ENCODE measurements at places on chromosomes 12 and 14.

DNA sequence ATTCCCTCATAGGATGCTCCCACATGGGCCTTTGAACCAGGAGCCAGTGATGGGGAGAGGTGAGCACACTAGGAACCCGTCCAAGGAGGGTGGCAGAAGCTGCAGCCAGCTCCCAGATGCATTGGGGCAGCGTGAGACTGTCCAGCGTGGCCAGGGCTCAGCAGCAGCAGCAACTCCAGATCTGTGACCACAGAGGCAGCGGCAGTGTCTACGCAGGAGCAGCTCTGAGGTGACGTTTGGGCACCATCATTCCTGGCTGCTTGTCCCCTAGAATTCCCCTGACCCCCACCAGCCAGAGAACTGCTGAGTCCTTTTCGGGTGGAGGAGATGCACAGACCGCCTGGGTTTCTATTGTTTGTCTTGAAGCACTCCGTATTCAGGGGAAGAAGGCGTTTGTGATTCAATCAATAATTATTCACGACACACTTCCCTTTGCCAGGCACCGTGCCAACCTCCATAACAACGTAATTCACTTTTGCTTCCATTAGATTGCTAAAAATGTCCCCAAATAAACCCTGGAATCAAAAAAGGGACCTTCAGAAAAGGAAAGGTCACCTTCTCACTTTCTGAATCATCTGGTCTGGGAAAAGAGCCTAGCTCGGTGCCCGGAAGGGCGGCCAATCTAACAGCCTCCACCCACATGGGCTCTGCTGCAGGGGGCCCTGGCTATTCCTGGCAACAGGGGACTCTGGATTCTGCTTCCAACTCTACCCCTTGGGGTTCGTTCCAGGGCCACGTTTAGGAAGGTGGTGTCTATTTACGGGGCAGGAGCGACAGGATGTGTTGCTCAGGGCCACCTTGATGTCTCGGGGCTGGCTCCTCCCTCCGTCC, 11.4 kb upstream of the BDKRB2 start:
- no peak for DNase-seq

DNA sequence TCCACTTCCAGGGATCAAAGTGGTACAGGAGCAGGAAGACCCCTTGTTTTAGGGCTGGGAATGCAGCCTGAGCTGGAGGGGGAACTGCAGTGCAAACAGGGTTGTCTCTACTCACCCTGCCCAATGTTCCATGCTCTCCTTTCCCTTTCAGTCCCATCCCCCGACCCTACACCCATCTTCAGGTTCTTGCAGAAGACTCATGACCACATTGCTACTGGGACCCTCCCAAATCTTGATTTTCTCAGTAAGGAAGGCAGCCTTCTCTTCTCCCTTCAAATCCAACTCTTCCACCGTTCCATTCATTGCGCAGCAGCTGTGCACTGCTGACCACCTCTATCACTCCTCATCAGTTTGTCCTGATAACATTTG, 1.9 kb downstream of the SERPINA11 start:
- no peak for DNase-seq

DNA sequence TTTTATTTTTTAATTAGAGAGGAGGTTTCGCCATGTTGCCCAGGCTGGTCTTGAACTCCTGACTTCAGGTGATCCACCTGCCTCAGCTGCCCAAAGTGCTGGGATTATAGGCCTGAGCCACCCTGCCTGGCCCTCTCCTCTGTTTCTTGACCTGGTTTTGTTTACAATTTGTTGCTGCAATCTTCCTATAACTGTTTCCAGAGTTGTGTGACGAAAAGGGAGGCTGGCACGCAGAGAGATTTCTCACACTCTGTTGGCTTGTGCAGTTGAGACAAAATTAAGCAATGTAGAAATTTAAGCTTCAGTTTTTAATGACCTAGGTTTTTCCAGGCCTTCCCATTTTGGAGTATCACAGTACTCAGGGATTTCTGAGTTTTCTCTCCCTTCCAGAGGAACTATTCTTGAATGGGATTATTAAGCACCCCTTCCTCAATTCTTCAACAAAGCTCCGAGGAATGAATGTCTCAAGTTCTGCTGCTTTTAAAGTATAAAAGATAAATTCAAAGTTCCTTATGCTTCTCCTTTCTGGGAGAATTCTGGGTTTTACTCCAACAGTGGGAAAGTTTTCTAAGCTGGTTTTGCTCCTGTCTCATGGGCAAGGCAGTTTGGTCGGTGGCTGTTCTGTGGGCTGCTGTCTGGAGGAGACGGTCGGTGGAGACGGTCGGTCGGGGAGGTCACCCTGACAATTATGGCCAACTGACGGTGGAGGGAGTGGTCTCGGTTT, 20.4 kb upstream of the FOS start:
- no peak for DNase-seq

DNA sequence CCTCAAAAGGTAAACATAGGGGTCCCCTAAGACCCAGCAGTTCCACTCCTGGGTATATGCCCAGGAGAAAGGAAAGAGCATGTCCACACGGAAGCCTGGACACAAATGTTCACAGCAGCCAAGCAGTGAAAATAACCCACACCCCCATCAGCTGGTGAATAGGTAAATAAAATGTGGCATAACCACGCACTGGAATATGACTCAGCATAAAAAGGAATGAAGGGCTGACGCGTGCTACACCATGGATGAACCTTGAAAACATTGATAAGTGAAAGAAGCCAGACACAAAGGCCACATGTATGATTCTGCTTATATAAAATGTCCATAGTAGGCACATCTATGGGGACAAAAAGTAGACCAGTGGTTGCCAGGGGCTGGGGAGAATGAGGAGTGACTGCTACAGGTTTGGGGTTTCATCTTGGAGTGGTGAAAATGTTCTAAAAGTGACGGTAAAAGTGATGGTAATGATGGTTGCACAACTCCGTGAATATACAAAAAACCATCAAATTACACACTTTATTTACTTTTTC, 3.8 kb upstream of the SCARB1 start:
- no peak for DNase-seq

DNA sequence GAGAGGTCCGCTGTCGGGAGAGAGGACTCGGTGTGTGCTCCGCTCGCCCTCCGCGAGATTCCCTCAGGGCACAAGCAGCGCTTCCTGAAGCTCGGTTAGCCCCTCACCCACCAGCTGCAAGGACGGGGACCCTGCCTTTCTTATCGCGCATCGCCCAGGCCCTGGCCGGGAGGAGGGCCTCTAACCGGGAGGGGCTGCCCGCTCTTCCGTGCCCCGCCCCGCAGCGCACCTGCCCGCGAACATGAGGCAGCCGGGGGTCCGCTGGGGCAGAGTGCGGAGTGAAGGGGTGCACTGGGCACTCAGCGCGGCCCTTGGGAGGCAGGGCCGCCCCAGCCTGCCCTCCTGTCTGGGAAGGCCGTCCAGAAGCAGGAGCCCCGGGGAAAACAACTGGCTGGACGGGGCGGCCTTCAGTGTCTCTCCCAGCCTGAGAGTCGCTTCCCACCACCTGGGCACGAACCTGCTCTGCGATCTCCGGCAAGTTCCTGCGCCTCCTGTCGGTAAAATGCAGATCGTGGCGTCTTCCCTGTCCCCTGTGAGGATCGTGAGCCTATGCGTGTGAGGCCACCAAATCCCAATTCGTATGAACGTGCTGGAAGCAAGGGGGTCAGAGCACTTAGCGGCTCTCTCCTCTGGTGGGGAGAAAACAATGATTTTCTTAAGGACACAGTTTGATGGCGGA, 28.0 kb upstream of the ADIPOR2 start:
- DNase-seq = no peak

- no peak for DNase-seq
These were observed 1027.2 kb upstream of the TMEM132C start for GRCh38 chr12:127239781-127240180.

Data from effector CD8-positive, alpha-beta T cell (primary cell).